ENCODE measurements at places on chromosomes 2 and 18. TPM values are rescaled to one million over a fixed set of nuclear protein-coding genes. Genes with fewer than 3 reads are reported as not detected.

DNA sequence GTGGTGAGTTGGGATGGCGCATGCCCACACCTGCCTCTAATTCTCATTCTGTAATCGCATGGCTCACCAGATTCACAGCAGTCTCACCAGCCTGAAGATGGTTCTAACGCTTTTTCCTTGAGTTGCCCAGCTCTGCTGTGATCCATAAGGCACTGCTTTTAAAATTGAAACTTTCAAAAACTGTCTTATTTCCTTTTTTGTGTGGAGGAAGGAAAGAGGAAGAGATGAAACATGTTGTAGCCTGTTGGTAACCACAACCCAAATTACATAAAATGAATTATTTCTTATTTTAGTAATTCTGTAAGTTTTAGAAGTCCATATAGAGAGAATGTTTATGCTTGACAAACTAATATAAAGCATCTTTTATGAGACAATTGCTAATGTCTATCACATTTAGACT is 165.4 kb downstream of the RBM43 start:
- no peak for DNase-seq
- H3K36me3 ChIP-seq: no peaks in the 10 kb centered on the region
- no peak overlapping the region for H3K27ac ChIP-seq
- no peaks in the 10 kb centered on the region for H3K27me3 ChIP-seq
- H3K4me1 ChIP-seq: no peaks in the 10 kb centered on the region

DNA sequence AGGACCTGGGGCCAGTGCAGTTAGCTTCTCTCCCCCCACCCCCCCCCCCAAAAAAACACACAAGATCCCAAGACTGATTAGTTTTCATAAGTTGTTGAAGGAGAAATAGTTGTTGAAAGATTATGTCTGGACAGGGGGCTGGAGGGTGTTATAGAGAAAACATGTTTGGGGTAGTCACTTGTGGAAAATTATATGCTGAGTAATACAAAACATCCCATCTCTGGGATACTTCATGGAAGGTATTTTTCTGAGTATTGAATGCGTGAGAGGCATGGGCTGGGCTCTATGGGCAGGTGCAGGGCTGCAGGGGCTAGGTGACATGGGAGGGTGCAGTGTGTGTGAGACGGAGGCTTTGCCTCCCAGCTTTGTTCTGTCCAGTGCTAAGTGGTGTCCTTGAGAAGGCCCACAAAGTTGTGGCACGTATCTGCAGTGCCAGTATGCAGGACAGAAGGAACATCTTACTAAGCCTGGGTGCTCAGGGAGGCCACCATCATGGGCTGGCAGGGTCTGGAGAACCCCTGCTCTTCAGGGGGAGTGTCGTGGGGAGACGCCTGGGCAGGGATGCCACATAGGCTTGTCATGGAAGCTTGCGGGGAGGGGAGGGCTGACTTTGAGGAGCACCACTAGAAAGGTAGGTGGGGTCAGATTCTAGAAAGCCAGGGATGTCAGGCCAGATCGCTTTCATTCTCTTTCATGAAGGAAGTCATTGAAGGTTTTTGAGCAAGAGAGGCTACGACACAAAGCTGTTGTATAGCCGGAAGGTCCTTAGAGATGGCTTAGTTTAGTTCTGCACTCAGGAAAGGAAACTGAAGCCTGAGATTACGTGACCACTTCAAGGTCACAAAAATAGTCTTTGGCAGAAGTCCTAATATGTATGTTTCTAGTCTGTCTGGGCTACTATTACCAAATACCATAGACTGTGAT is 232.0 kb downstream of the LDLRAD4 start:
- no peak for DNase-seq
- no peak overlapping the region for H3K27ac ChIP-seq
- H3K4me1 ChIP-seq: peaks cover 37% of the 10 kb centered on the region
- no peaks in the 10 kb centered on the region for H3K36me3 ChIP-seq

DNA sequence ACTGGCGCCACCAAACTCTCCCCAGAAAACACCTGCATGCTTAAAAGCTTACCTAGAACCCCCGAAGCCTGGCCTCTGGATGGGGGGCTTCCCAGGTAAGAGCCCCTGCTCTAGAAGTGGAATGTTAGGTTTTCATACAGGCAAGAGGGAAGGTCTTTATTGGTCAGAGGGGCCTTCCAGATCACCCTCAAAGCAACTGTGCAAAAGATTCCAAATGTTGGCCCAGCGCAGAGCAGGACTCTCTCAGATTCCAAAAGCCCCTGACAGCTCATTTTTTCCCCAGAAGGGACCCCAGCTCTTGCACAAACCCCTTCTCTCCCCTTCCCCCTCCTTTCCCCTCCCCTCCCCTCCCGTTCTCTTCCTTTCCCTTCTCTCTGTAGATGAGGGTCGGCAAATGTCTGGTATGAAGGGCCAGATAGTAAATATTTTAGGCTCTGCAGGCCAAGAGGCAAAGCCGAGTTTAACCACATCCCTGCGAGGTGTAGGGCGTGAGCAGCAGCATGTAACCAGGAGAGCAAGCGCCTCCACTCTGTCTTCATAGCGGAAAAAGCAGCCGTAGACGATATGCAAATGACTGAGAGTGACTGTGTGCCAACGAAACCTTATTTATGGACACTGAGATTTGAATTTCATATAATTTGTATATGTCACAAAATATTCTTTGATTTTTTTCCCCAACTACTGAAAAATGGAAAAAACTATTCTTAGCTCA is 116.9 kb downstream of the SMAD7 start:
- H3K36me3 ChIP-seq: no peaks in the 10 kb centered on the region
- H3K4me3 ChIP-seq: no peak overlapping the region
- peak; percentile 77 for DNase-seq
- H3K27me3 ChIP-seq: no peaks in the 10 kb centered on the region

GRCh38 chr18:5630057-5630899 is 86.5 kb upstream of the EPB41L3 start:
- no peak for DNase-seq
- H3K36me3 ChIP-seq: no peaks in the 10 kb centered on the region
- peak overlapping the region; percentile 76 for H3K4me3 ChIP-seq
- no peaks in the 10 kb centered on the region for H3K27me3 ChIP-seq

DNA sequence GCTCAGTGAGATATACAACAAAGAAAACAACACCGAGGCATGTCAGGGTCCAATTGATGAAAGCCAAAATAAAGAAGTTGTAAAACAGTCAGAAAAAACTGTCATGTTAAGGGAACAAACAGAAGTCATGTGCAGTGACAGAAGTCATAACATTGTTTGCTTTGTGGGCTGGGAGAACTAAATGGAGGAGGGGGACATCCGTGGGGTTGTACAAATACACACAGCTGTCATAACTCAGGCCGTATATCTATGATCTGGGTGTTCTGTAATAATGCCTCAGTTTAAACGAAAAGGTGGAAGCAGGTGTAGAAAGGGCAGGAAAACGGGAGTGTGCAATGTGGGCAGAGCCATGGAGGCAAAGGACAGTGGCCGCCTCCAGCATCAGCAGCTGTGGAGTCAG is 27.3 kb downstream of the TIMM21 start:
- DNase-seq: no peak
- H3K4me3 ChIP-seq: no peak overlapping the region
- no peaks in the 10 kb centered on the region for H3K4me1 ChIP-seq

- no peaks in the 10 kb centered on the region for H3K4me1 ChIP-seq
- no peak overlapping the region for H3K4me3 ChIP-seq
- no peaks in the 10 kb centered on the region for H3K36me3 ChIP-seq
- no peak overlapping the region for H3K27ac ChIP-seq
- DNase-seq: no peak
- no peaks in the 10 kb centered on the region for H3K27me3 ChIP-seq
Measured at GRCh38 chr2:108385411-108386071, 7.8 kb downstream of the SULT1C4 start.

DNA sequence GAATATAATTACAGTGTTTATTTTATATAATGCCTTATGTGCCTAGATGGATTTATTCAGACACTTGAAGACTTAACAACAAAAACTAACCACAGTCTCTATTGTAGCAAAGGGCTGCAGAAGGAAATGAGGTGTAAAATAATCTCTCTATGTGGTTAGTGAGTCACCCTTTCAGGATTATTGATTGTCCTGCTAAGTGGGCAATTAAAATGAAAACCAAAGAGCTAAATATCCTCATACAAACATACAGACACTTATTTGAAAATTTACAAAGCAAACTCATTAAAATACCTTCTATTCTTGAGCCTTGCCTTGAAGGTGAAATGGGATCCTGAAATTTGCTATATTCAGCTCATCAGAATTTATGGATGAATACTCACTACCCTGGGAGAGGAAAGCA is 27.7 kb upstream of the DCC start:
- no peak overlapping the region for H3K27ac ChIP-seq
- no peak for DNase-seq
- no peak overlapping the region for H3K4me3 ChIP-seq
- H3K27me3 ChIP-seq: no peaks in the 10 kb centered on the region
- no peaks in the 10 kb centered on the region for H3K4me1 ChIP-seq
- H3K36me3 ChIP-seq: no peaks in the 10 kb centered on the region

GRCh38 chr2:225895126-225895525 is 495.6 kb downstream of the NYAP2 start:
- H3K36me3 ChIP-seq: no peaks in the 10 kb centered on the region
- no peak overlapping the region for H3K27ac ChIP-seq
- no peaks in the 10 kb centered on the region for H3K4me1 ChIP-seq
- no peaks in the 10 kb centered on the region for H3K27me3 ChIP-seq
- no peak for DNase-seq

DNA sequence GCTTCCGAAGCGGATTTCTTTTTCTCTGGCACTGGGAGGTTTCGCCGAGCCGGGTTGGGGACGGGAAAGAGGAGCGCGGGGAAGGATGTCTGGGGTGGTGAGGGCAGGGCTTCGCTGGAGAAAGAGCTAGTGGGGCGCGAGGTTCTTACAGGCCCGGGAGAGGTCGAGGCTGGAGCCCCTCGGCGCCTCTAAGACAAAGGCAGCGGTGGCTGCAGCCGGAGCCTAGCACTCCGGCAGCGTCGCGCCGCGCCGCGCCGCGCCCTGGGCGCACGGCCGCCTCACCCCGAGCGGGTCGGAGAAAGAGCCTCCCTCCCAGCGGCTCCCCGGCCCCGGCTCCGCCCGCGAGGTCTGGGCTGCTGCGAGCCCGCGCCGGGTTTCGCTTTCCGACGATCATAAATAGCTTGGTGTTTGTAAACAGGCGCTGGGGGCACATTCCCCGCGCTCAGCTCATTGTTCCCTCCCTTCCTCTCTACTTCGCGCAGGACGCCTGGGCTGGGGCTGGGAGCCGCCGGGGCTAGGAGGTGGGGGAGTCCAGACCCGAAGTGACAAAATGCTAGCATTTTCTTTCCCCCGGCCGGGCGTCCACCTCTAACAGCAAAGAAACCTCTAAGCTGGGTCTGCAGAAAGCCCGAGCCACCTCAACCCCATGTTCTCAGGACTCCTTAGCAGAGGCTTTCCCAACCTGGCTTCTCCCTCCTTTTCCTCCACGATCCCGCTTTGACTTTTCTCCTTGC is 813 bp upstream of the MEIS1 start:
- peak overlapping the region; percentile 77 for H3K4me3 ChIP-seq
- H3K36me3 ChIP-seq: no peaks in the 10 kb centered on the region
- peak overlapping the region; percentile 98 for H3K27ac ChIP-seq
- peaks cover 6% of the 10 kb centered on the region for H3K4me1 ChIP-seq

GRCh38 chr2:192070099-192070498 is 124.6 kb downstream of the TMEFF2 start:
- no peaks in the 10 kb centered on the region for H3K36me3 ChIP-seq
- no peak overlapping the region for H3K27ac ChIP-seq
- DNase-seq: no peak

DNA sequence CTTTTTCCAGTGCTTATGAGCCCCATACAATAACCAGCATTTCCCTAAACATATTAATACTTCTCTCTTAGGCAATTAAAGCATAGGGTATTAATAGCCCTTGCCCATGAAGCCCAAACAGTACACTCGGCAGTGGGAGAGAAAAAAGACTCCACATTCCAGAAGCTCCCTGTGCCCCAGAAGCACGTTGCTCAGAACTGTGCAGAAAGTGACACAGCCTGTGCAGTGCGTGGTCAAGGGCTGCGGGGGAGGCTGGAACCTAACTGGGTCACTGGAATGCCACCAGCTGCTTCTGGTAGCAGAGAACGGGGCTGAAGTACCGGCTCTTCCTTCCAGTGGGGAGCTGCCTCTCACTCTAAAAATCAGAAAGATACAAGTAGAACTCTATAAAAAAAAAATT is 32.7 kb downstream of the EIPR1 start:
- no peak overlapping the region for H3K4me3 ChIP-seq
- H3K27ac ChIP-seq: no peak overlapping the region
- no peaks in the 10 kb centered on the region for H3K27me3 ChIP-seq
- H3K36me3 ChIP-seq: no peaks in the 10 kb centered on the region

GRCh38 chr2:235908826-235909225 is 259.4 kb downstream of the GBX2 start:
- DNase-seq: no peak
- H3K4me3 ChIP-seq: no peak overlapping the region
- no peak overlapping the region for H3K27ac ChIP-seq
- H3K27me3 ChIP-seq: no peaks in the 10 kb centered on the region

GRCh38 chr2:217520356-217521010 is 482.3 kb downstream of the TNS1 start:
- H3K4me1 ChIP-seq: no peaks in the 10 kb centered on the region
- DNase-seq: no peak
- no peaks in the 10 kb centered on the region for H3K27me3 ChIP-seq
- no peak overlapping the region for H3K27ac ChIP-seq
- no peak overlapping the region for H3K4me3 ChIP-seq

GRCh38 chr2:71524476-71524875 is 71.1 kb downstream of the DYSF start:
- H3K36me3 ChIP-seq: no peaks in the 10 kb centered on the region
- H3K4me1 ChIP-seq: no peaks in the 10 kb centered on the region
- no peak for DNase-seq
- H3K27me3 ChIP-seq: no peaks in the 10 kb centered on the region

DNA sequence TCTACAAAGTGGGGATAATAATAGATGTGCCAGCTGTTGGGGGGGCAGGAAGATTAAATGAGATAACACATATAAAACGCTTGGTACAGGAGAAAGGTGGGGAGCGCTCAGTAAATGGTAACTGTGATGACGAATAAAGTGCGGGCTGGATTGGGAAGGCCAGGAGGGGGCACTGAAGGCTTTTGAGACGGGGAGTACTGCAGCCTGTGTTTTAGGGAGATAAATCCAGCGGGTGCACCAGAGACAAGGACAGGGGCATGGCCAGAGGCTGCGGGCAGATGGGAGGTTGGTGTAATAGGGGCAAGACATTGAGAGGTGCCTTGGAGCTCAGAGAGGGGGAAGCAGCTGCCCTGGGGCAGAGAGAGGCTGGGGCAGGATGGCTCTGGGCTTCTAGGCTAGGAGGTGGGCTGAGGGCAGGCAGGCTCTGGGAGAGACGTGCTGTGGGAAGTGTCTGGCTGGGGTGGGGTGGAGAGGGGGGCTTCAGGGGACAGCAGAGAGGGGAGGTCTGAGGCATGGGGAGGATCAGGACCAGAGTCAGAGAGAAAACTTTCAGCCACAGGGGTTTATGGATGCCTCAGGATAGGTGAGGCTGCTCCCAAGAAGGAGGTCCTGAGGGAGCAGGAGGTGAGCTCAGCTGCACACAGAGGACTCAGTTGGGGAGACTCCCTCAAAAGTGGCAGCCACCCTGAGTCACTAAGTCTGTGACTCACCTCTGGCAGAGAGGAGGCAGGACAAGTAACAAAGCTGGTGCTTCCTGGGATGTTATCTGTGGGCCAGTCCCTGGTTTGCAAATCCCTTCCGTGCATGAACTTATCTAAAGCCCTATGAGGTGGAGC is 18.8 kb downstream of the TEX44 start:
- peaks cover 40% of the 10 kb centered on the region for H3K4me1 ChIP-seq
- no peaks in the 10 kb centered on the region for H3K36me3 ChIP-seq
- H3K27ac ChIP-seq: peak overlapping the region; percentile 92
- H3K4me3 ChIP-seq: no peak overlapping the region
- no peaks in the 10 kb centered on the region for H3K27me3 ChIP-seq

The RANBP2 gene
- 43.5 TPM for total RNA-seq

The ACOXL gene
- not detected for total RNA-seq

The MEP1B gene
- total RNA-seq: not detected

The C2orf66 gene
- total RNA-seq: not detected

The CHRNG gene
- total RNA-seq: not detected

The NCK2 gene
- total RNA-seq: 45.9 TPM

Data from vagina (tissue), 2 donors.